ENCODE measurements at places on chromosomes 2 and 18.

DNA sequence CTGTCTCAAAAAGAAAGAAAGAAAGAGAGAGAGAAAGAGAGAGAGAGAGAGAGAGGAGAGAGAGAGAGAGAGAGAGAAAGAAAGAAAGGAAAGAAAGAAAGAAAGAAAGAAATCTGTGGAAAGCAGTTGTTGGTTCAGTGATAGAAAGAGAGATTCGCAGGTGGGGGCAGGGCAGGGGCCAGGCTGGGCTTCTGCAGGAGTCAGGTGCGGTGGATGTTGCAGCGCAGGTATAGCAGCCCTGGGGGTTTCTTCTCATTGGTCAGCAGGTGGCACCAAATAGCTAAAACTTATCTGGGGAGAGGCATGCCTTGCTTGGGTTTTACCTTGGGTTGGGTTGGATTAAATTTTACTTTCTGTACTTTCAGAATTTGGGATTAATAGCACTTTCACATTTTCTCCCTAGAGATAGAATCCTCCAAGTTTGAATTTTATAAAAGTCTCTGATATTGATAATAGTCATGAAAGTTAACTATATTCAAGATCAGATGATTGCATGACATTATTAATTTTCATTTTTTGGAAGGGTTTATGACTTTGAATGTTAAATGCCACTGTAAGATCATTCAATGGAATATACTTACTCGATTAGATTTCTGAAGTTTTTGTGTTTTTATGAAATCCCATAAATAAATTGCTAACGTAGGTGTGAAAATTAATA lies 66.6 kb downstream of the SPTBN1 start:
- peak; percentile 10 for DNase-seq

GRCh38 chr2:197675711-197676188 lies 363 bp upstream of the RFTN2 start:
- DNase-seq, result no peak

GRCh38 chr2:53765767-53766166 lies 1.8 kb upstream of the CHAC2 start:
- DNase-seq, result no peak

GRCh38 chr18:11118051-11118766 lies 31.2 kb downstream of the PIEZO2 start:
- no peak for DNase-seq

Data from stimulated activated CD8-positive, alpha-beta memory T cell treated with anti-CD3 and anti-CD28 coated beads, Interleukin-15, amount 100 ng/mL, for 24 hours (primary cell).